ENCODE measurements at places on chromosomes 4 and X.

GRCh38 chr4:76177709-76178108, 29.5 kb upstream of the NUP54 start:
- DNase-seq, result no peak

GRCh38 chr4:3529363-3529762, 2.9 kb downstream of the LRPAP1 start:
- DNase-seq, result no peak

GRCh38 chr4:104615496-104615895, 120.8 kb upstream of the CXXC4 start:
- no peak for DNase-seq

DNA sequence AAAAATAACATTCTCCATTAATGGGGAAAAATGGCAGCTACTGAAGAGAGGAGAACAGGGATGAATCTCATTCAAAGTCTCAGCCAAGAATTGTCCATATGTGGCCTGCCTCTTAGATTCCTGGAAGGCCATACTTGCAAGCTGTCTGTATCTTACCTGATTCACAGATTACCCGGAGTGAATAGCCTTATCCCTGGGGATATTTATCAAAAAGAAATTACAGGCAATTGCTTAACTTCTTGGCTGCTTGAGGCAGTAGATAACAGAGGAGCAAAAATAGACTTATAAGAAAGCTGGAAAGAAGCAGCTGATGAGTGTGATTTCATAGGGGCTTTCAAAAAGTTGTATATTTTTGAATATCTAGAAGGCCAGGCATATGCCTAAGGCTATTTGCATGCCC, 68.8 kb upstream of the PPP1R2C start:
- no peak for DNase-seq

- no peak for DNase-seq
Observed at GRCh38 chrX:65900850-65901844, 138.7 kb downstream of the VSIG4 start.

DNA sequence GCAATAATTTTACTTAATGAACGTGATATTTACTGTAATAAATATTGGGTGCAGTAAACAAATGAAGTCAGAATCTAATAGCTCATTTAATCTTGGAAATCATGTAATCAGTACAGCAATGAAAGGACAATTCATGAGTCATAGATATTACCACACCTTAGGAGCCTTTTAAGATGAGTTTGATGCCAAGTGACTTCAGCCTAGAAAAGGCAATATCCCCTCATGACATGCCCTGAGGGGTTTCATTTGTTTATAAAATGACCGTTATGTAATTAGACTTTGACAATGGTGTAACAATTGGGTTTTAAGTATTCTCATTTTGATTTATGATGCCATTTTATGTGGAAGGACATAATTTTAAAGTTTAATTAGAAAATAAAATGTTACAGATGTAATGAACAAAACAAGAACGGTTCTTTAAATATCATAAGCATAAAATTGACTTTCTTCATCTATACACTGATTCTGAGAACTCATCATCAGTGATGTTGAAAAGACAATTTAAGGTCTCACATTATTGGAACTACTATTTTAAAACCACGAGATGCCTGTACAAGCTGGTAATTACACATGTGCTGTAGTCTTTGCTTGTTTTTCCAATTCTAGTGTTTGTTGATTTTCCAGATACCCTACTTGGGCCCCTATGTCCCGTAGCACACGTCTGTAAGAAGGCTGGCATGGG, 5.0 kb downstream of the FGF2 start:
- DNase-seq, result no peak

DNA sequence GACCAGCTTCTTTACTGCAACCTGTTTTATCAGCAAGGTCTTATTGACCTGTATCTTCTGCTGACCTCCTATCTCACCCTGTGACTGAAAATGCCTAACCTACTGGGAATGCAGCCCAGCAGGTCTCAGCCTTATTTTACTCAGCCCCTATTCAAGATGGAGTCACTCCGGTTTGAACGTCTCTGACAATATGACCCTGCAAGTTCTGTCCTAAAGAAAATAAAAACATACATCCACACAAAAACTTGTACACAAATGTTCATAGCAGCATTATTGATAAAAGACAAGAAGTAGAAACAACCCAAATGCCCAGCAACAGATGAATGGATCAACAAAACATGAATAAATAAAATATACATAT, 59.5 kb upstream of the FAM9C start:
- no peak for DNase-seq

- no peak for DNase-seq
Observed at GRCh38 chr4:98994474-98995182, 893 bp upstream of the METAP1 start.

DNA sequence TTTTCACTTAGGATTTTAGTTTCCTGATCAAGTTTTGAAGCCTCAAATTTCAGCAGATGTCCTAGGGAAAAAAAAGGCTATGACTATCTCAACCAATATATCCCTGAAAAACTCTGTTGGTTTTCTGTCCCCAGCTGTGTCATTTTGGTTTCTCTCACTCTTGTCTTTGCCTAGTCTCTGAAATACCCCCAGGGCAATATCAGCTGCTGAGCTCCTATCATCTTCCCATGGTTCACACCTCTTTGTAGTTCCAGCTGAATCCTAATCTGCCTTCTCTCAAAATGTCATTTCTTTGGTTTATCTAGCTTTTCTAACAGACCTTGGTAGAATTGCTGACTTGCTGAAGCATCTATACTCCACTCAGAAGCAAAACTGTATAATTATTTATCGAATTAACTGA, 2370.5 kb downstream of the ARAP2 start:
- no peak for DNase-seq

GRCh38 chr4:71441186-71442169, 102.7 kb downstream of the SLC4A4 start:
- DNase-seq, result no peak

DNA sequence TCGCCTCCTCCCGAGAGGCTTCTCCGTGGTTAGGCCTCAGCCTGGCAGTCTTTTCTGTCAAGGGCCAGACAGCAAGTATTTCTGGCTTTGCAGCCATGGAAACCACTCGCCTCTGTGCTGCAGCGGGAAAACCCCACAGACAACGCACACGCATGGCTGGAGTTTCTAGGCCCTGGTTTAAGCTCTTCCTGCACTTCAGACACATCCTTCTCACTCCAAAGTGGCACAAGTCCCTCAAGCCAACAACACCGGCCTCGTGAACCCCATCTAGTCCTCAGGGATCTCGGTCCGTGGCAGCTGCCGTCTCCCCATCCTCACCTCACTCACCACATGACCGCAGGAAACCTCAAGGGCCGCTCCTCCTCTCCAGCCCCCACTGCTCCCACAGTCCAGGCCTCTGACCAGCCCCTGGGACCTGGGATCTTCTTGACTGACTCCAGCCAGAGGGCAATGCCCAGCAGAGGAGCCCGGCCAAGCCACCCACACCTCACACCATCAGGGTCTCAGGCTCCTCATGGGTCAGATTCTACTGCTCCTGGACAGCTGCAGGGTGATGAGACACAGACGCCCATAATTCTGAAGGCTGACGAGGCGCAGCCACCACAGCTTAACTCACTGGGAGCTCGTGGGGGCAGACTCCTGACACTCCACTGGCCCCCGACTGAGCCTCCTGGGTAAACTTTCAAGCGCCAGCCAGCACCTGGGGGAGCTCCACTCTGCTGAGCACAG, 21.7 kb downstream of the LETM1 start:
- DNase-seq, result no peak

- DNase-seq, result no peak
Observed at GRCh38 chr4:24885342-24885741, 27.5 kb downstream of the CCDC149 start.

- no peak for DNase-seq
Observed at GRCh38 chr4:161767116-161767515, 396.7 kb downstream of the FSTL5 start.

DNA sequence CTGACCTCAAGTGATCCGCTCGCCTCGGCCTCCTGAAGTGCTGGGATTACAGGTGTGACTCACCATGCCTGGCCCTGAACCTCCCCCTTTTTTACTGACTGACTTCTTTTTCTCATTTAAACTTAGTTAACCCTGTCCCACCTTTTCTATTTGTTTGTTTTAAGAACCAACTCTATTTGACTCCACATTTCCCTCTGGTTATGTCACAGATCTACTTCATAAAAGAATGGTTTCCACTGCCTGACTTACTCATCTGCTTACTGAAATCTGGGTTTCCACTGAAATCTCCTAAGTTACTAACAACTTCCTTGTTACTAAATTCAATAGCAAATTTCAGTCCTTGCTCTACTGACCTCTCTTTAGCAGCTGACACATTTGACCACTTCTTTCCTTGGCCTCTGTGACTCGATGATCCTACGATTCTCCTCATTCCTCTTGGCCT, 28.0 kb upstream of the NSUN7 start:
- no peak for DNase-seq

DNA sequence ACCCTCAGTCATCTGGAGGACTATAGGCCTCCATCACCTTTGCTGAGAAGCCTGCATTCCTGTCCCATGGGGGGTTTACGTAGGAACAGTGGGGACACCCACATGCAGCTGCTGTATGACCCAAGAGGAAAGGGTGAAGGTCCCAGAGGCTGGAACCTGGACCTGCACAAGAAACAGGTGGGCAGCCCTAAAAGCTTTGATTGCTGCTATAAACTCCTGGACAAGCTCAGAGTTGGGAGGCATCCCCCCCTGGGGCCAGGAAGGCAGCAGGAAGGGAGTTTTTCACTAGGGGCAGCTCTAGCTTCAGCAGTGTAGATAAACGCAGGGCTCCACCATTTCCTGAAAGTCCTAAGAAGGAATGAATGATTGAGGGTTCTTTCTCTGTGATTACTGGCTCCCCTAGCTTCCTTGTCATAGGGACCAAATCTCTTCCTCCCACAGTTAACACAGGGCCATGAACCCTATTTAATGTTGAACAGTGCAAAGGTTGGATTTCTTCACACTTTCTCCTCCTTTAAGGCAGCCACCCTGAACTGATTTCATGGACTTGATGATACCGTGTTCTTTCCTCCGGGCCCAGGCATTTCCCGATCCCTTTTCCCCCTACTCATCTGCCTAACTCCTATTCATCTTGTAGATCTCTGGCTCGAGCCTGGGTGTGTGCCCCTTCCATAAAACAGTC, 84.2 kb downstream of the CHRNA9 start:
- no peak for DNase-seq

DNA sequence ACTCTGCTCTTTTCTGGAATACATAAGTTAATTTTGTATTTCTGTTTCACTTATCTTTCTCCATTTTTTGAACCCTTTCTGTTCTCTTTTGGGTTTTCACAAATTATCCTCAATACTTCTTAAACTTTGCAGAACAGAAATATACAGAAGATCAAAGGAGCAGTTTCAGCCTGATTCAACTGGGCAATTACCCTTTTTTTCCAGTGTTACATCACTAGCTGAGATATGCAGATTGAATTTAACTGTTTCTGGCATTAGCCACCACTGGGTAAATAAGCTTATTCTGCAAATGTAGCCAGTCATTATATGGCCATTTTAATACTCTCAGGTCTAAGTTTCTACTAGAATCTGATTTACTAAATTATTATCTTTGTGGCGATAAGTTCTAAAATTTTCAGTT, 66.9 kb upstream of the GRID2 start:
- DNase-seq, result no peak

DNA sequence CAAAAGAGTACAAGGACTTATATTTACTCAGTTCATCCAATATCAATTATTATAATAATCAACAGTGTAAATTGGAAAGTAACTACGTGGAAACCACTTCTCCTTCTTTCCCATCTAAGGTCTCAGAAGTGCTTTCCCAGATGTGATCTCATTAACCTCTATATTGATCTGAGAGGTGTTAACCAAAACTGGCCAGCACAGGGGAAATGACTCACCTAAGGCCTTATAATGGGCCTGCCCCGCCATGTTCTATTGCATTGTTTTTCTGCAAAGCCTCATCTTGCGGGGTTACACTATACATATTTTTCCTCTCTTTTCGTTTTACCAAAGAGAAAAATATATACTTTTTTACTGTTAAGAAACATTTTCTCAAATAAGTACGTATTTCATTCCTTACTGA, 20.5 kb downstream of the RAB40A start:
- DNase-seq, result no peak

DNA sequence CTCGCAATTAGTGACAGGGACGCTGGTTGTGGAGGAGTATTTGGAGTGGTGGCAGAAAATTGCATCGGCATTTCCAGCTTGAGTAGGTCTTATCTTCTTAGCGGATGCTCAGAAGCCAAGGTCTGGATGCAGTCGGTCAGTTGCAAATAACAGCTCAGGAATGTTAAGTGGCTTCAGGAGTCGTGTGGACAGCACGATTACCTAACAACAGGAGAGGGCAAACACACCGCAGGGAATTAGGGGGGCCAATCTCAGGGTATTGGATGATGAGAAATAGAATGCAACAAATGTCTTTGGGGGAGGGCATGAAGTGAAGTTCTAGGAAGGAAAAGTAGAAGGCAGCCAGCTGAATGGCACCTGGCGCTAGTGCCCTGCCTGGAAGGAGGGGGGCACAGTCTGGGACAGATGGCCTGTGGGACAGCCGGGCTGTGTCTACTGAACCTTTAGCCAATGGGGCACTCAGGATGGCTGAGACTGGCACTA, 11.8 kb downstream of the RASL11B start:
- no peak for DNase-seq

- no peak for DNase-seq
Observed at GRCh38 chr4:35912174-35912573, 332.1 kb downstream of the ARAP2 start.

DNA sequence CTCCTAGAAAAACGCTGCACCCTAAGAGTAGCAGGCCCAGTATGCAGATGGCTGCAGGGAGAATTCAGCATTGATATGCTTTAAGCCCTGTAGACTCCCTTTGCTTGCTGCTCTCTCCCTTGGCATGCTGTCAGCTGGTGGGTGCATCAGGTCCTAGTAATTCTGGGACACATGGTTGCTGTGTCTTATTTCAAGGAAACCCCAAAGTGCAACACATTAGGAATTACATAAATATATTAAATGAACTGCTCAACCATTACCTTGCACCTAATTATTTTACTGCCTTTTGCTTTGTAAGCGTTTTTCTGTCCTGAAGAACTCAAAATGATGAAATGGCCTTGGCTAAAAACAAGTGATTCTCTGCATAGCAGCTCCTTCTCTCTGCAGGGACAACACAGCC, 516.3 kb downstream of the ZIC3 start:
- no peak for DNase-seq

DNA sequence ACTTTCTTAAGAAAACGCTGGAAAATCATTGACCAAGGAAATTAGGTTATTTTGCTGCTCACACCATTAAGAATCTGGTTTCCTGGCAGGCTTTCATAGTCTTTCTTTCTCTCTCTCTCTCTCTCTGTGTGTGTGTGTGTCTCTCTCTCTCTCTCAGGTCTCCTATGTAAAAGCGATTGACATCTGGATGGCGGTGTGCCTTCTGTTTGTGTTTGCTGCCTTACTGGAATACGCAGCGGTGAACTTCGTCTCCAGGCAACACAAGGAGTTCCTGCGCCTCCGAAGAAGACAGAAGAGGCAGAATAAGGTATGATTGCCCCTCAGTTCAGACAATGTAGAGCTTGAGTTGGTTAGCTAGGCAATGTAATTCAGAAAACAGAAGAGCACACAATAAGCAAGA, 161.2 kb downstream of the GLRA2 start:
- no peak for DNase-seq
